ENCODE measurements at places on chromosomes 3 and 15. TPM values are rescaled to one million over a fixed set of nuclear protein-coding genes. Genes with fewer than 3 reads are reported as not detected.

DNA sequence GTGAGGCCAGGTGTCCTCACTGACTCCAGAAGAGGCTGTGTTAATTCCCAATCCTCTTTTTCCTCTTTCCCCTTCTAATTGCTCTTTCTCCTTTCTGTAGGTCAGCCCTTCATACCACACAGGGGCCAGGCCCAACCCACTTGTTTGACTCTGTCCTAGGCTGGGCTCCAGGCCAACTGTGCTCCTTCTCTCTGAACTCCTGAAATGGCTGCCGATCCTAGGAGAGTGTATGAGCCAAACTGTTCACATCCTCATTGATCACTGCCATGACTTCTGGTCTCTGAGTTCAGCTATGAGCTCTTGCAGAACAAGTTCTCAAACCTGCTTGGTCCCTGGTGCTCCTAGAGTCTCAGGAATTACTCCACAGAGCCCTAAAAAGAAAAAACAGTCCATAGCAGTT is 145.1 kb downstream of the VGLL4 start:
- no peak for DNase-seq

- DNase-seq = no peak
Observed at GRCh38 chr15:75048394-75048793, 25.0 kb downstream of the PPCDC start.

Gene TLR9
- total RNA-seq = under 0.01 TPM

Gene UPK1B
- total RNA-seq = not detected

- no peak for DNase-seq
Observed at GRCh38 chr15:34610354-34610753, 26.9 kb upstream of the GOLGA8B start.

Gene FBXO40
- not detected for total RNA-seq

GRCh38 chr3:11444404-11444803 is 172.2 kb downstream of the ATG7 start:
- DNase-seq = no peak

DNA sequence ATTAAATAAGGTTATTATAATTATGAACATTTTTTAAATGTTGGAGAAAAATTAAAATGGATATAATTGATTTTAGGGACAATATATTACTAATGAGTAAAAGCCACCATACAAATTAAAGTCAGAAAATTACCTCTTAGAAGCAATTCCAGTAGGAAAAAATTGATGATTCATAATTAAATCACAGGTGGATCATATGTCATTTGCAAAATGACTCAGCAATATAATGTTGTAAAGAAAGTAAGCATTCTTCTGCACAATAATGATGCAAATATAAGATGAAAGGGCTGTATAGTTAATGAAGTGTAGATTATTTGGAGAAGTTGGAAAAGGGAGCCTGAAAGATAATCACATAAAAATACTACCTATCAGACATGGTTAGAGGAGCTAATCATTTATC is 25.8 kb downstream of the ZPLD1 start:
- DNase-seq = no peak

DNA sequence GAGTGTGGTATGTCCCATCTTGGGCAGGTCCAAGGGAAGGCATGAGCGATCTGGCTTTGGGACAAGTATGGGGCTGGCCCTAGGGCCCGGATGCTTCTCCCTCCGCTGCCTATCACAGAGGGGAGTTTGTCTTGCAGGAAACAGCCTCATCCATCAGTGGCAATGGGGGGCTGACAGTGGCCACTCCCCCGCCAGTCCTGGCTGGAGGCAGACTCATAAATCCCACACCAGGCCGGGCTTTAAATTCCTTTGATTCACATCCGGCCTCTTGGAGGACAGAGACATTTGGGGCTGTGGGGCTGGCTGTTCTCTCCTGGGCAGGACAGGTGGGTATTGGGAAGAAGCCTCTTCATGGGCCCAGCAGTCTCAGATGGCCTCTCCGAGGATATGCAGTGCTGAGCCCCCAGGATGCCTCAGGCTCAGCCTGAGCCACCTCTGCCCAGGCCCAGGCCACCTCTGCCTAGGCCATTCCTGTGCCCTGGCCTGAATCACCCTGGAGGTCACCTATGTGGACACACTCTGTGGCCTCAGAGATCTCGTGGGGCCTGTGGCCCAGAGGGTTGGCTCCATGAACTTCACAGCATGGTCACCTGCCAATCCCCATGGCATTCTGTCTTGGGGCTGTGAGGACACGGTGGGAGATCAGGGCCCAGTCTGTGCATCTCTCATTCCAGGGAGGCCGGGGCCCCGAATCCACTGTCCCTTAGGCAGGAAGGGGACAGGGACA is 84.2 kb upstream of the GOLGA6L4 start:
- DNase-seq = no peak

- no peak for DNase-seq
Observed at GRCh38 chr3:54936561-54936960, 8.7 kb upstream of the LRTM1 start.

Gene ARPP21
- 0.54 TPM for total RNA-seq

Gene SERINC4
- total RNA-seq = under 0.01 TPM

Gene SAMD7
- not detected for total RNA-seq

DNA sequence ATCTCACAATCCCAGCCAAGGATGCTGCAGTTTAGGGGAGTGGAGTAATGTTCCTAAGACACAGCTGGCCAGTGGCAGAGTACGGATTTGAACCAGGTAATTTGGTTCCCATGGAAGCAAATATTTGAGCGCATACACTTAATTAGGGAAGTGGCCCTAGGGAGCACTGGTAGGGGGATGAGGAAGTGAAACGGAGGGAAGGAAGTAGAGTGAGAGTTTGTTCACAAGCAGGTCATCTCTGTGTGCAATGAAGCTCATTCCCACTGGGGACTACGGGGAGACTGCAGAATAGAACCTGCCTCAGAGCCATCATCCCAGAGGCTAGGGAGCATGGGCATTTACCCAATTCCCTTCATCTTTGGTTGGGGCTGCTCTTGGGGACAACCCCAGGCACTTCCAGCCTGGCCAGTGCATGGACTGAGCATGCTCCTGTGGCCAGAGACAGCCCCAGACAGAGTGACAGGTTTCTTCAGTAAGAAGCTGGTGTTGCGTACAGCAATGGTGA is 317.2 kb upstream of the PROK2 start:
- DNase-seq = no peak

Gene RLBP1
- total RNA-seq = not detected

- DNase-seq = no peak
Observed at GRCh38 chr3:159057621-159058020, 255.8 kb downstream of the MFSD1 start.

Gene DNAH12
- under 0.01 TPM for total RNA-seq

DNA sequence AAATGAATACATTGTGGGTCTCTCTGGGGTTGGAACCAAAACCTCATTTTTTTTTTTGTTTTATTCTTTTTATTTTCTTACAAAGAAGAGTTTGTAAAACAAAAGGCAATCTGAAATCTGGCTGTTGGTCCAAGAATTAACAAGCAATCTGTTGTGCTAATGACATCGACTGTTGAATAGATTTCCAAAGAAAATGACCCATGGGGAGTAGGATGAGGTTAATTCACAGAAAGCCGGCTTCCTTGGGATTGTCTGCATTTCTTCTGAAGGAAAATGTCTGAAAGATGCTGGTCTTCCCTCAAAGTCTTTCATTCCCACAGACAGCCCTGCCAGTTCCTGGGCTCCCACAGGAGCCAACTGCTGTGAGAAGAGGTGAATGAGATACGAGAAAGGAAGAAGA is 92.9 kb downstream of the LRRC3B start:
- DNase-seq = no peak

Gene GP5
- total RNA-seq = 0.27 TPM

Gene CPA3
- total RNA-seq = 80.5 TPM
